ENCODE measurements at places on chromosomes 1 and 21.

- no peak for DNase-seq
These were observed 490.6 kb upstream of the VAMP3 start for GRCh38 chr1:7280347-7280960.

DNA sequence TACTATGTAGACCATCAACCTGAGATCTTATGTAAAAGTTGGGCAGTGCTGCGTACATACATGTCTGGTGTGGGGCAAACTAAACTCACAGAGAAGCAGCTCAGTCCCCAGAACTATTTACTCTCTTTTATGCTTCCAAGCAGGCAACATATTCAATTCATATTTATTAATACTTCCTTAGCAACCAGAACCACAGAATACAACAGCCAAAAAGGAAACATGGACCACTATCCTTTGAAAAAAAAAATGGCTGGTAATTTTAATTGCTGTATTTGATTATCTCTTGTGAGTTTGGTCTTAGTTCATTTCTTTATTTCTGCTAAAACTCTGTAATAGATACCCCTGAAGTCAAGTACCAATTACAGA is 1.5 kb upstream of the PPP1R15B start:
- DNase-seq, result no peak

GRCh38 chr1:224219612-224220059 is 36.6 kb downstream of the DEGS1 start:
- DNase-seq, result no peak

DNA sequence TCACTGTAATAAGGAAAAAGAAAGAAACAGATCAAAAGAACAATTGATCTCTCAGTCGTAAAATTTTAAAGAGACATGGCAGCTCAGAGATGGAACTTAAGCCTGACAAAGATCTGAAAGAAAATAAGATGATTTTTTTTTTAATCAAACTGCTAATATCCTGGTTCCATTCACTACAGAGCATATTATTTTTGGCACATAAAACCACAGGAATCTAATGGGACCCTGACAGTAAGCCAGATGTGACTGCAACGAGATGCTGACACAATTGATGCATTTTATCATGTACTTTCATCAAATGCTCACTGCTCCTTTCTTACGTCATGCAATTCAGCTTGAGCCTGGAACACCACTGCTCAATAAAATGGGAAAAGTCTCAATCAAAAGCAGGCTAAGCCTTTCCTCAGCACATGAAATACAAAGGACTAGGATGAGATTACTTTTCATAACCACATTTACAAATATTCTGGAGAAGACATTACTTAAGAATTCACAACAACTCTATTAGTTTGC is 16.6 kb downstream of the GPATCH2 start:
- no peak for DNase-seq

GRCh38 chr1:217712925-217713597 is 81.9 kb downstream of the SPATA17 start:
- DNase-seq, result no peak

DNA sequence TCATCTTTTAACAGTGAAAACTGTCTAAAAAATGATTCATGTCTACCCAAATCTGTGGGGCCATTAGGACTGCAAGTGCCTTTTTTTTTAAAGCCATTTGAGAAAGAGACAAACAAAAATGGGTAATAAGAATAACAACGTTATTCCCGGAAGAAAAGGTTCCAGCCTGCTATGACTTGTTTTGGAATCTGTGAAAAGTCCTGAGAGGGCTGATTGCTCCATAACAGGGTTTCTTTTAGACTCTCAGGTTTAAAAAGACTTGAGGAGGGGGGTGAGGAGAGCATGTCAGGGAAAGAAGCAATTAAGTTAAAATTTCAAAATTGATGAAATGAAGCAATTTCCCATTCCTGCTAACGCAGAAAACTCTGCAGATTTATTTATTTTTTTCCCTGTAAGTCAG is 56.4 kb downstream of the CACHD1 start:
- DNase-seq, result no peak

DNA sequence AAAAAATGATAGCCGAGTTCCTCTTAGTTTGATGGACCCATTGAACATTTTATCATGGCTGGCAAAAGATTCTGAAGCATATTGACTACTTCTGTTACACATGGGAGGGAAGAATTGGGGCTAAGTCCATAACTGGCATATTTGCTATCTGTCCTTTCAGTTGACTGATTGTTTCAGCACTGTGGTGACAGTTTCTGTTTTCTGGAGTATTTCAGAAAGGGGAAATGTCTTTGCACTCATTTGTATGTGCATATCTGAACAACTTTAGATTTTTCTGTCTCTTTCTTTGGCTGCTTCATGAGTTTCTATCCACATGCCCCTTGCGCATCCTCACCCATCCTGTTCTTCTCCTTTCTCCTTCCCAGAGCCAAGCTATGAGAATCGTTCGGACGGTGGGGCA is 33.2 kb downstream of the SPATA46 start:
- no peak for DNase-seq

- DNase-seq, result no peak
These were observed 5.7 kb upstream of the ZDHHC18 start for GRCh38 chr1:26820784-26821269.

- DNase-seq, result no peak
These were observed 237.6 kb downstream of the RYR2 start for GRCh38 chr1:237279629-237280028.

- no peak for DNase-seq
These were observed 362 bp upstream of the DYNLT4 start for GRCh38 chr1:44807364-44808062.

- no peak for DNase-seq
These were observed 13.3 kb downstream of the RSPO1 start for GRCh38 chr1:37621326-37621870.

- no peak for DNase-seq
These were observed 44.0 kb downstream of the PTAFR start for GRCh38 chr1:28132171-28133167.

DNA sequence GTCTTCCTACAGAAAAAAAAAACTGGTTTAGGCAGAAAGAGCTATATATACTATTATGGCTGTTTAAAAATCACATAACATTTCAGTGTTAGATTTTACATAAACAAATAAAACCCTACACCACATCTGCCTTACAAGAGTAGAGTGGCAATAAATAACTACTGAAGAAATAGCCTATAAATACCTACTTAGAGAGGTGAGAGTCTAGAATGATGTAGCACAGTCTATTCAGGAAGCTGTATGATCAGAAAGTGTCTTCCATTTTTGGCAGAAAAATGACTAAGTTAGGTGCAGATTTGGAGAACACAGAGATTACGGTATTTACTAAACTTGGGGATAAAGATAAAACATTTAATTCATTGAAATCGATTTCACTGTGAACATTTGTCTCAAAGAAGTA is 75.5 kb downstream of the VAV3 start:
- DNase-seq, result no peak

DNA sequence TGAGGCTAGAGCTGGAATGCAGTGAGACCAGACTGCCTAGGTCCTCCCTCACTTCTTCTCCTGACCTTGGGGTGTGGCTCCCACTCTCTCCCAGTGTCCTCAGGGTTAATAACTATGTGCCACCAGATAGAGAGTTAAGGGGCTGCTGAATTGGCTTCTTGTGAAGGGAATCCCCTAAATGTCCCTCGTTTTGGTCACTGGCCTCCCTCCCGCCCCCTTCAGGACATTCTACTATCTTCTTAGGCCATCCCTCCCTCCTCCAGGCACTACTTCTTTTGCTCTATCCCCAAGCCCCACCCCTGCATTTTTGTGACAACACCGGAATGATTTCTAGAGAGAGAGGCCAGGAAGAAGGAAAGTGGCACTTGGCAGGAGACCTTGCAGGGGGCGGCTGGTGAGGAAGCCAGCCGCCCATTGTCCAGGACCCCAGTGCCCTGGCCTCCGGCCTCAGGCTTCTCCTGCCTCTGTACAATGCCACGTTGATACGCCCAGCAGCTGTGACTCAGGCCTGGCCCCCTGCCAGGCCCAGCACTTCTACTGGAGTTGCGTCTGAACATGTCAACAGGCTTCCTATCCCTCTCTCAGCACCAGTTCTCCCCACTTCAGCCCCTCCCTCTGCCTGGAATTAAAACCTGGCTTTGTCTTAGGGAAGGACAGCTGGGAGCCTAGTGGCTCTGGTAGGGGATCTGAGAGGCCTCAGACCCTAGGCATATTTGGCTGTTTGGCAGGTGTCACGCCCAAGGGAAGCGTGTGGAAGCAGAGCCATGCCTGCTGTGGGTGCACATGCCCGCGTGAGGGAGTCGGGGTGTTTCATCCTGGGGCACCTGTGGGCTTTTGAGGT is 9.1 kb downstream of the LMNA start:
- peak; percentile 89 for DNase-seq

DNA sequence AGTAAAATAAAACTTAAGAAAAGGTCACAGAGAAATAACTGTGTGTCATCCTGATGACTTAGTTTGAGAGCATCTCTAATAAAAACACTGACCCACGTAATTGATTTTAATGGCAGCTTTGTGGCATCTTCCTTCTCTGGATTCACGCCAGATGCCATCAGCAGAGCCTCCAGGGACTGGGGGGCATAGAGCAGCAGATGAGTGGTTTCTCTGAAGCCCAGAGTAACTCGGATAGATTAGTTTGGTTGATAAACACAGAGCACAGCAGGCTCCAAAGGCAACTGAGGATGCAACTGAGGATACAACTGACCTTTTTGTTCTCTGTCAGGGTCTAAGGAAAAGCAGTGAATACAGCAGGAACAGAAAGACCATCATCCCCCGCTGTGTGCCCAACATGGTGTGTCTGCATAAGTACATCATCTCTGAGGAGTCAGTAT is 180.8 kb downstream of the RPS6KC1 start:
- DNase-seq, result peak; percentile 13

GRCh38 chr1:235503403-235504121 is 690 bp downstream of the B3GALNT2 start:
- peak; percentile 25 for DNase-seq

DNA sequence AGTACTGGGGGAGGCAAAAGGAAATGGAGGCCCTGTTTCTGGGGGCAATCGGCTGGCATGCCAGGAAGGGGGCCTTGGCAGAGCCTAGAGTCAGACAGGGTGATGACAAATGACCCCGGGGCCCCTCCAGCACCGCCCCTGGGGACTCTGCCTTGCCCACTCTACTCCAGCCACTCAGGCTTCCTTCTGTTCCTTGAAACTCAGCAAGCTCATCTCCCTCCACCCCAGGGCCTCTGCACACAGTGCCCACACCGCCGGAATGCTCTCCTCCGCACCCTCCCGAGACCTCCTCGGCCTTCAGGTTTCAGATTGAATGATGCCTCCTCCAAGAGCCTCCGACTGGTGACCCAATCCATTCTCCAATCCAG is 122.5 kb upstream of the ZBTB40 start:
- no peak for DNase-seq

DNA sequence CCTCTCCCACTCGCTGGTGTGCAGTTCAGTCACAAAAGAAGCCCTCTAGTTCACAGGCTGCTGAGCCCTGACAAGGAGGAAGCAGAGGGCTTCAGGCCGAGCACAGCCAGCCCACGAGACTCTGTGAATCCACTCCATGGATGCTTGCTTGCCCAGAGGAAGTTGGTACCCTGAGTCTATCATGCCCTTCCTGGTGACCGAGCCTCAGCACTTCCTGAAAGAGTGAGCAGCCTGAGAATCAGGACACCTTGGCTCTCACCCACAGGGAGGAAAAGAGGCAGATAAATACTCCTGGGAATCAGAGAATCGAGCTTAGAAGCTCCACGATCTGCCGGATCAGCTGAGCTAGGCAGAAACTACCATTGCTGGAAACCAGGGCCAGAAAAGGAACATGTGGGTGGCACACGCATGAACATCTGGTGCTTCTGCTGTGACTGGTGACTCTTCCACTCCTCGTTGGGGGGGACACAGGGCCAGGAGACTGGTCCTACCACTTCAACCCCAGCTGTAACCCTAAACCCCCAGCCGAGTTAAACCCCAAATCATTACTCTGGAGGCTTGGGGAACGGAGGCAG is 376.3 kb upstream of the CAMK1G start:
- DNase-seq, result peak; percentile 2

- no peak for DNase-seq
These were observed 2.0 kb downstream of the SKI start for GRCh38 chr1:2229911-2230731.

- no peak for DNase-seq
These were observed 51.2 kb downstream of the XKR8 start for GRCh38 chr1:28010969-28011368.

GRCh38 chr1:62398377-62398776 is 38.5 kb upstream of the USP1 start:
- no peak for DNase-seq

DNA sequence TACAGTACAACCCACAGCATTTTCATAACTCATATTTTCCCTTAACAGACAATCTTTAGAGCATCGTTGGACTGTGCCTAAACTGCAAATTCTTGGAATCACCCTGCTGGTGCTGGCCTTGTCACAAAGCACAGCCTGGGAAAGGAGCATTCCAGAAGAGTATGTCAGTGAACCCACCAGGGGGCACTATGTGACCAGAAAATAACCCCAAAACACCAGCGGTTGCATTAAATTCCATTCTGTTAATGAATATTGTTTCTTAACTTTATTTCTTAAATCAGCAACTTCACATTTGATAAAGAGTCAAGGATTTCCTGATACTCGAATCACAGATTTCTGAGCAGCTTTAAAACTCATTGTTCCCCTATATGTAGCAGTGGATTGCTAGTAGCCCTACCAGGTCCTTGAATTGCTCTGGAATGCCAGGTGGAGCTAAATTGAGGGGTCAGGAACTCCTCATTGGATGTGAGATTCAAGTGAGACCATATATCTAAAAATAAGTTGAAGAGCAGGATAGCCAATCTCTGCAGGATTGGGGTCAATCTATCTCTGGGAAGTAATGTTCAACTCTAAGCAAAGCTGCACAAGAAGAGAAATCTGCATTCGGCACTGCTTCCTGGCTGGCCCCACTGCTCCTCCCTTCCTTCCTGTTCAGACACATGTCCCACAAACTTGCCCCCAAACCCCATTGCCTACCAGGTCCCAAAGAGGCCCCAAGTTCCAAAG is 12.7 kb upstream of the RAB4A start:
- no peak for DNase-seq

DNA sequence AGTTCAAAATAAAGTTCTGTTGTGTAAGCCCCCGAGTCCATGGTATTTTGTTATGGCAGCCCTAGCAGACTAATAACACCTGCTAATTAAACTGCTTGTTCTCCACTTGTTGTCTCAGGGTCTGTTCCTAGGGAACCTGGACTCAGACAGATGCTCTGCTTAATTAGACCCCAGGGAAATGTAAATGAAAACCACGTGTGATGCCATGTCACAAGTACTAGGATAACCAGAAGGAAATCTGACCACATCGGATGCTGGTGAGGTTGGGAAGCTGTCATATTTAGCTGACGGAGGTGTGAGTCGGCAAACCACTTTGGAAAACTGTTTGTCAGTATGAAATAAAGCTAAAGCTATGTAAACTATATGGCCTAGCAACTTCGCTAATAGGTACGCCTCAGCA is 19.6 kb downstream of the EDN2 start:
- peak; percentile 97 for DNase-seq

- DNase-seq, result no peak
These were observed 212.8 kb downstream of the FOXD2 start for GRCh38 chr1:47650611-47651010.

- DNase-seq, result no peak
These were observed 61.1 kb upstream of the RAB4A start for GRCh38 chr1:229209816-229210215.

DNA sequence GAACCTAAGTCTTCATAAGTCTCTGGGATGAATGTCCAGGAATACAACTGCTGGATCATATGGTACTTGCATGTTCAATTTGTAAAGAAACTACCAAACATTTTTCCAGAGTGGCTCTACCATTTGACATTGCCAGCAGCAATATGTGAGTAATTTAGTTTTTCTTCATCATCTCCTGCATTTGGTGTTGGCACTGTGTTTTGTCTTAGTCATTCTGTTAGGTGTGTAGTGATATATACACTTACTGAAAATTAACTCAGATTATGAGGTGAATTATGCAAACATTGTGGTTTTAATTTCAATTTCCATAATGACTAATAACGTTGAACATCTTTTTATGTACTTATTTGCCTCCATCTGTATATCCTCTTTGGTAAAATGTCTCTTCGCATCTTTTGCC is 138.7 kb downstream of the LRRC40 start:
- DNase-seq, result no peak

All from NCI-H524 treated with DMSO at 0.1 percent for 48 hours (cell line).